ENCODE measurements at places on chromosomes 7 and 10. TPM values are rescaled to one million over a fixed set of nuclear protein-coding genes. Genes with fewer than 3 reads are reported as not detected.

Gene AKR1E2
- total RNA-seq: 2.7 TPM

Gene SORBS1
- total RNA-seq: 457 TPM

Gene IDE
- 27.0 TPM for total RNA-seq

Gene LEP
- not detected for total RNA-seq

Gene GPRIN2
- 27.1 TPM for total RNA-seq

Gene C10orf62
- total RNA-seq: not detected

Gene OPALIN
- not detected for total RNA-seq

Gene PROSER2
- 16.2 TPM for total RNA-seq

Gene MACC1
- 2.0 TPM for total RNA-seq

Gene C10orf143
- 1.3 TPM for total RNA-seq

Gene AGMO
- not detected for total RNA-seq

Gene CTAGE8
- total RNA-seq: 12.5 TPM

Gene LRRC17
- 2.2 TPM for total RNA-seq

Gene SPDYE16
- not detected for total RNA-seq

Gene EXOC4
- total RNA-seq: 54.5 TPM

Gene CCL24
- total RNA-seq: not detected

Gene HMX3
- not detected for total RNA-seq

Gene GPR158
- total RNA-seq: 1.1 TPM

Data from stomach (tissue), 19 donors.